ENCODE measurements at places on chromosomes 7 and 10. TPM values are rescaled to one million over a fixed set of nuclear protein-coding genes. Genes with fewer than 3 reads are reported as not detected.

The SUPV3L1 gene
- total RNA-seq: 40.2 TPM

The CDNF gene
- total RNA-seq: 2.0 TPM

The MEIG1 gene
- not detected for total RNA-seq

The DENND11 gene
- total RNA-seq: 10.8 TPM

The TACR2 gene
- not detected for total RNA-seq

The PLXNA4 gene
- total RNA-seq: 19.2 TPM

The MSS51 gene
- total RNA-seq: 2.9 TPM

The CPA5 gene
- total RNA-seq: not detected

The ADRB1 gene
- 77.8 TPM for total RNA-seq

The NAT16 gene
- not detected for total RNA-seq

The FAM25G gene
- total RNA-seq: not detected

The MYL10 gene
- total RNA-seq: not detected

The FZD1 gene
- total RNA-seq: 12.1 TPM

The NEBL gene
- total RNA-seq: 781 TPM

The HOXA7 gene
- not detected for total RNA-seq

The TSPAN12 gene
- 69.0 TPM for total RNA-seq

The SPDYE16 gene
- total RNA-seq: not detected

The PRRT4 gene
- total RNA-seq: 1.6 TPM

The LAMB1 gene
- 56.1 TPM for total RNA-seq
